Osteoblast (primary cell): ENCODE measurements at places on chromosomes 12 and 14. TPM values are rescaled to one million over a fixed set of nuclear protein-coding genes. Genes with fewer than 3 reads are reported as not detected.
A peak's percentile ranks its signal among the peaks of the same experiment; 100 is the strongest.

GRCh38 chr12:103475073-103475472 lies 20.7 kb downstream of the C12orf42 start:
- H3K27ac ChIP-seq = no peak overlapping the region
- DNase-seq = no peak
- no peaks in the 10 kb centered on the region for H3K27me3 ChIP-seq
- no peaks in the 10 kb centered on the region for H3K36me3 ChIP-seq

DNA sequence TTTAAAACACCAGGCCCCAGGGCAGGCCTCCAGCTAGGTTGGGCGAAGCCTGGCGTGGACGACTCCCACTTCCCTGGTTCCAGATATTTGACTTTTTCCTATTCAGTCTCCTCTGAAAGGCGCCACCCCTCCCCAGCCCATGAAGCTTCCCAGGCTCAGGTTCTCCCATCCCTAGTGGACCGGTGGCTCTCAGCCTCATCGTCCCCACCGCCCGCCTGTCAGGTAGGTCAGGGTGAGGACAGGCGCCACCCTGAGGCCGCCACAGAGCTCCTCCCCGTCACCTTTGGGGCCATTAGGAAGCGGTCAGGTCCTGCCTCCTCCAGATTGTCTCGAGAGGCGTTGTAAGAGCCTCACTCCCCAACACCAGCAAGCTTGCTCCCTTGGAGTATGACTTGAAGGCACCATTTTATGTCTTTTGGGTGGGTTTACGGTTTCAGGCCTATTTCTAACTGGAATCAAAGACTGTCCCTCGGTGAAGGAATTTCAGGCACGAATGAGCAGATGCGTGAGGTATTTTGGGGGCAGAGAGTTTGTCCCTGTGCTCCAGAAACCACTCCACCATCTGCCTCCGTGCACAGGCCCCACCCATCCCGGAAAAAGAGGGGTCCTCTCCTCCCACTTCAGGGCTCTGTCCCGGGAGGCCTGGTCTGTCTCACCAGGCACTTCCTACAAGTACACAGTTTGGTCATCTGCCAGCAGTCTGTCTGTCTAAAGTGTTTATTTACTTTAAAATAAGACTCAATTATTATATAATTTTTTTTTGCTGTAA lies 55.6 kb downstream of the TSPAN9 start:
- peak; percentile 91 for DNase-seq
- H3K27ac ChIP-seq = no peak overlapping the region
- H3K27me3 ChIP-seq = no peaks in the 10 kb centered on the region
- no peak overlapping the region for H3K4me3 ChIP-seq

DNA sequence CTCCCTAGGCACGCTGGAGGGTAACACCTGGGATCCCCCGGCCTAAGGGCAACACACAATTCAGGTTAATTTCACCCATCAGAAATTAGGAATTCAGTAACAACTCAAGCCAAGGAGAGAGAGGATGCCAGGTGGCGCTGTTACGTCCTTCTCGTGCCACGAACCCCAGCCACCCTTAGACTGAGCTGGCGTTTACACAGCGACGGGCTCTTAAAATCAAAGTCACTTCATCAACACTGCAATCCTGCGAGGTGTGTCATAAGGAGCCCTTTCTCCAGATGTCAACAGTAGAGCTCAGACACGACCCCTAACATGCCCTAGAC lies 110.6 kb upstream of the TMEM132D start:
- H3K36me3 ChIP-seq = no peaks in the 10 kb centered on the region
- H3K27ac ChIP-seq = no peak overlapping the region
- H3K4me3 ChIP-seq = no peak overlapping the region
- no peaks in the 10 kb centered on the region for H3K4me1 ChIP-seq
- DNase-seq = no peak
- H3K27me3 ChIP-seq = no peaks in the 10 kb centered on the region

DNA sequence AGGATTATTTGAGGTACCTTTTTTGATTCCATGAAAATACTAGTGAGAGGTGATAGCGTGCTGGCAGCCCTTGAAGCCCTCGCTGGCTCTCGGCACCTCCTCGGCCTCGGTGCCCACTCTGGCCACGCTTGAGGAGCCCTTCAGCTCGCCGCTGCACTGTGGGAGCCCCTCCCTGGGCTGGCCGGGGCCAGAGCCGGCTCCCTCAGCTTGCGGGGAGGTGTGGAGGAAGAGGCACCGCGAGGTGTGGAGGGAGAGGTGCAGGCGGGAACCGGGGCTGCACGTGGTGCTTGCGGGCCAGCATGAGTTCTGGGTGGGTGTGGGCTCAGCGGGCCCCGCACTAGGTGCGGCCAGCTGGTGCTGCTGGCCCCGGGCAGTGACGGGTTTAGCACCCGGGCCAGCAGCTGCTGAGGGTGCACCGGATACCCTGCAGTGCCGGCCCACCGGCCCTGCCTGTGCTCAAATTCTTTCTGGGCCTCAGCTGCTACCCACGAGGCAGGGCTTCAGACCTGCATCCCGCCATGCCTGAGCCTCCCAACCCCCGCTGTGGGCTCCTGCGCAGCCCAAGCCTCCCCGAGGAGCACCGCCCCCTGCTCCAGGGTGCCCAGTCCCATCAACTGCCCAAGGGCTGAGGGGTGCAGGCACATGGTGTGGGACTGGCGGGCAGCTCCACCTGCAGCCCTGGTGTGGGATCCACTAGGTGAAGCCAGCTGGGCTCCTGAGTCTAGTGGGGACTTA lies 7.4 kb downstream of the MOK start:
- H3K27ac ChIP-seq = no peak overlapping the region
- H3K36me3 ChIP-seq = peaks cover 12% of the 10 kb centered on the region
- no peak for DNase-seq
- no peaks in the 10 kb centered on the region for H3K27me3 ChIP-seq
- H3K4me3 ChIP-seq = no peak overlapping the region

The CLEC1A gene
- total RNA-seq = under 0.01 TPM in 1 of 2 replicates, not detected in the other

GRCh38 chr12:108180255-108181094 lies 51.4 kb downstream of the WSCD2 start:
- no peak overlapping the region for H3K27ac ChIP-seq
- DNase-seq = no peak
- H3K36me3 ChIP-seq = no peaks in the 10 kb centered on the region
- H3K27me3 ChIP-seq = no peaks in the 10 kb centered on the region
- H3K4me3 ChIP-seq = no peak overlapping the region

GRCh38 chr12:93712200-93712599 lies 35.0 kb downstream of the CRADD start:
- DNase-seq = no peak
- H3K4me3 ChIP-seq = no peak overlapping the region

- H3K4me1 ChIP-seq = no peaks in the 10 kb centered on the region
- no peaks in the 10 kb centered on the region for H3K36me3 ChIP-seq
- DNase-seq = peak; percentile 76
- H3K27ac ChIP-seq = no peak overlapping the region
These were observed 55.8 kb downstream of the BEGAIN start for GRCh38 chr14:100531152-100532121.

The NRXN3 gene
- 1.8 and 2.5 TPM in 2 replicates for total RNA-seq

The KRT84 gene
- not detected in 2 replicates for total RNA-seq

- H3K4me3 ChIP-seq = no peak overlapping the region
- peaks cover 67% of the 10 kb centered on the region for H3K36me3 ChIP-seq
- no peaks in the 10 kb centered on the region for H3K27me3 ChIP-seq
- no peak overlapping the region for H3K27ac ChIP-seq
- no peak for DNase-seq
These were observed 87.9 kb downstream of the PTPN11 start for GRCh38 chr12:112506513-112507166.

The DLGAP5 gene
- 4.1 and 5.1 TPM in 2 replicates for total RNA-seq

GRCh38 chr14:34817768-34818167 lies 57.4 kb downstream of the BAZ1A start:
- H3K36me3 ChIP-seq = peaks cover 7% of the 10 kb centered on the region
- peak; percentile 76 for DNase-seq
- H3K4me3 ChIP-seq = no peak overlapping the region
- H3K27me3 ChIP-seq = no peaks in the 10 kb centered on the region

GRCh38 chr12:47350062-47350408 lies 270.3 kb upstream of the AMIGO2 start:
- no peaks in the 10 kb centered on the region for H3K27me3 ChIP-seq
- DNase-seq = peak; percentile 76
- peaks cover 10% of the 10 kb centered on the region for H3K4me1 ChIP-seq
- H3K27ac ChIP-seq = no peak overlapping the region
- no peaks in the 10 kb centered on the region for H3K36me3 ChIP-seq

GRCh38 chr12:569803-570434 lies 93.3 kb downstream of the NINJ2 start:
- no peaks in the 10 kb centered on the region for H3K36me3 ChIP-seq
- H3K4me3 ChIP-seq = peak overlapping the region; percentile 85
- peak; percentile 99 for DNase-seq
- peaks cover 33% of the 10 kb centered on the region for H3K4me1 ChIP-seq

The TBC1D30 gene
- 0.29 and 0.72 TPM in 2 replicates for total RNA-seq

DNA sequence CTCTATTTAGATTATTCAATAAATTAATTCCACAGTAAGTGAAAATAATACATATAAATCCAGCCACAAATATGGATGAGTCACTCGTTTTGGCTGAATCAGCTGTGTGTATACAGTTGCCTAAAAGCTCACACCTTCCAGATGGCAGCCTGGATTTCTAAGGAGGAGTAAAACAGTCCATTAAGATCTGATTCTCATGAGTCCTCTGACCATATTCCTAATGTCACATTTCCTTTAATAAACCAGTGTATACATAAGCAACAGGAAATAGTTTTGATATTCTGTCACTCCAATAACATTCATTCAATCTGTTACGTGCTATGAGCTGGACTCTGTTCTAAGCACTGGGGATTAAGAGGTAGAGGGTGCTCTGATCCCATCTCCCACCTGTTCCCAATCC lies 21.8 kb downstream of the MDM1 start:
- H3K27me3 ChIP-seq = no peaks in the 10 kb centered on the region
- peak; percentile 88 for DNase-seq
- peaks cover 27% of the 10 kb centered on the region for H3K36me3 ChIP-seq
- H3K27ac ChIP-seq = peak overlapping the region; percentile 56

DNA sequence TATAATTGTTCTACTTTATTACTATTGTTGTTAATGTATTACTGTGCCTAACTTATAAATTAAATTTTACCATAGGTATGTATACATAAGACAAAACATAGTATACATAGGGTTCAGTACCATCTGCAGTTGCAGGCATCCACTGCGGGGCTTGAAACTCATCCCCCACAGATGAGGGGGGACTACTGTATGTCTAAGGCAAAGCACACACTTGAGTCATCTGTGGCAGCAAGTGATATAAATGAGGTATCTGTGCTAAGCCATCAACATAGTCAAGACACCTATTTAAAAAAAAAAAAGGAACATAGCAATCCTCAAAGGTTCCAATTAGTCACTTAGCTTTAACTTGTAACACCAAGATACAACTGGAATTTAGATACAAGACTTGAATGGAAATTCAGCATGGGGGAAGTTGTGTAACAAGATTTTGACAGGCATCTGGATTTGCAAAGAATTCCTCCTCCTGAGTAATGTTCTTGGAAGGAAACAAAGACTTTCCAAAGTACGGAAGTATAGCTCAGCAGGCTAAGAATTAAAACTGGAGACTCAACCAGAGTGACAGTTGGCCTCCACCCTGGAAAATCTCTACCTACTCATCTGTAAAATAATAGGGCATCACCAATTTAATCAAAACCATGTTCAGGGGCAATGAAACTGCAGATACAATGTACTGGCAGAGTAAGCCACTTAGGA lies 14.9 kb downstream of the DCAF5 start:
- H3K27ac ChIP-seq = peak overlapping the region; percentile 16
- no peak overlapping the region for H3K4me3 ChIP-seq
- no peaks in the 10 kb centered on the region for H3K27me3 ChIP-seq
- peak; percentile 58 for DNase-seq
- peaks cover 35% of the 10 kb centered on the region for H3K4me1 ChIP-seq

GRCh38 chr14:72111911-72112310 lies 179.7 kb downstream of the RGS6 start:
- no peaks in the 10 kb centered on the region for H3K4me1 ChIP-seq
- no peak for DNase-seq
- H3K27me3 ChIP-seq = no peaks in the 10 kb centered on the region
- no peak overlapping the region for H3K27ac ChIP-seq
- no peaks in the 10 kb centered on the region for H3K36me3 ChIP-seq

GRCh38 chr14:21096438-21096837 lies 2.0 kb downstream of the ZNF219 start:
- peaks cover under 1% of the 10 kb centered on the region for H3K36me3 ChIP-seq
- no peak overlapping the region for H3K27ac ChIP-seq
- H3K27me3 ChIP-seq = peaks cover 6% of the 10 kb centered on the region
- no peak overlapping the region for H3K4me3 ChIP-seq
- DNase-seq = peak; percentile 87
- H3K4me1 ChIP-seq = peaks cover 18% of the 10 kb centered on the region

DNA sequence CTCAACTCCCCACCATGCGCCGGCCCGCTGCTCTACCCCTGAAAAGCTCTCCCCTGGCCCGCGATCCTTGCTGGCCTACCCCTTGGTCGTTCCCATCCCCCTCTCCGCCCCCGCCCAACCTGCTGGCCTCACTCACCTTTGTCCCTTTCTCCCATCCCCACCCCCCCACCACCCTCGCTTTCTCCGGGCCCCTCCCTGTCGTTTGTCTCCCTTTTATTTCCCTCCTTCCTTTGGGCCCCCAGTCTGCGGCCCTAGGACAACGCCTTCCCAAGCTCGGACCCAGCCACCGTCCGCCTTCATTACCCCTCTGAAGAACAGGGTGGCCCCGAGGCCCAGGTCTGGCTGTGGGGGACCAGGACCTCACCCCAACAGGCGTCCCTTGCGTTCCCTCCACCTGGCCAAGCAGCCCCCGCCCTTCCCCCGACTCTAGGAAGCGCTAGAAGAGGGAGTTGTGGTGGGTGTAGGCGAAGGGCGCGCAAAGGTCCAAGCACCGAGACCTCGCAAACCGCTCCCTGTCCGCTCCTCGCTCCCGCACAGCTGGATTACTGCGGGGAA lies 6.9 kb upstream of the SLC7A7 start:
- H3K4me3 ChIP-seq = peak overlapping the region; percentile 52
- no peaks in the 10 kb centered on the region for H3K27me3 ChIP-seq
- H3K4me1 ChIP-seq = peaks cover 38% of the 10 kb centered on the region
- no peak for DNase-seq
- peak overlapping the region; percentile 14 for H3K27ac ChIP-seq
- no peaks in the 10 kb centered on the region for H3K36me3 ChIP-seq

The KRT80 gene
- 0.59 and 0.72 TPM in 2 replicates for total RNA-seq

GRCh38 chr12:56989861-56990610 lies 16.3 kb downstream of the ZBTB39 start:
- no peaks in the 10 kb centered on the region for H3K36me3 ChIP-seq
- peaks cover 11% of the 10 kb centered on the region for H3K27me3 ChIP-seq
- DNase-seq = no peak
- no peaks in the 10 kb centered on the region for H3K4me1 ChIP-seq

GRCh38 chr12:104478396-104479122 lies 21.8 kb downstream of the CHST11 start:
- H3K4me1 ChIP-seq = peaks cover 17% of the 10 kb centered on the region
- no peaks in the 10 kb centered on the region for H3K27me3 ChIP-seq
- H3K36me3 ChIP-seq = no peaks in the 10 kb centered on the region
- DNase-seq = no peak
- H3K27ac ChIP-seq = no peak overlapping the region
- no peak overlapping the region for H3K4me3 ChIP-seq

- H3K27me3 ChIP-seq = no peaks in the 10 kb centered on the region
- peak overlapping the region; percentile 91 for H3K4me3 ChIP-seq
- H3K27ac ChIP-seq = peak overlapping the region; percentile 81
- peaks cover 36% of the 10 kb centered on the region for H3K4me1 ChIP-seq
These were observed 559 bp upstream of the CKAP4 start for GRCh38 chr12:106248312-106248845.

The MMP19 gene
- total RNA-seq = 13.0 and 14.7 TPM in 2 replicates

- peak; percentile 95 for DNase-seq
- H3K4me3 ChIP-seq = no peak overlapping the region
- H3K4me1 ChIP-seq = peaks cover 45% of the 10 kb centered on the region
- no peaks in the 10 kb centered on the region for H3K27me3 ChIP-seq
- peak overlapping the region; percentile 28 for H3K27ac ChIP-seq
These were observed 3.5 kb downstream of the ARL6IP4 start for GRCh38 chr12:122983789-122984515.
